ENCODE measurements at places on chromosomes 5 and 9.

DNA sequence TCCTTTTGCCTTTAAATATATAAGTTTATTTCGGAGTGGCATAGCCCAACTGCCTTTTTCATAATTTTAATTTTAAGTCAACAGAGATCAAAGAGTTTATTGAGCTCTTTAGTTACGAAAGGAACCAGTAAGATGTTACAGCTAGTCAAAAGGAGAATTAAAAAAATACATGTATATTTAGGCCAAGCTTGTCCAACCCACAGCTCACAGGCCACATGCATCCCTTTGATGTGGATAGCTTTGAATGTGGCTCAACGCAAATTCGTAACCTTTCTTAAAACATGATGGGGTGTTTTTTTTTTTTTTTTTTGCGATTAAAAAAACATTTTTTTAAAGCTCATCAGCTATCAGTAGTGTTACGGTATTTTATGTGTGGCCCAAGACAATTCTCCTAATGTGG, 50.2 kb upstream of the IL31RA start:
- no peak for DNase-seq

DNA sequence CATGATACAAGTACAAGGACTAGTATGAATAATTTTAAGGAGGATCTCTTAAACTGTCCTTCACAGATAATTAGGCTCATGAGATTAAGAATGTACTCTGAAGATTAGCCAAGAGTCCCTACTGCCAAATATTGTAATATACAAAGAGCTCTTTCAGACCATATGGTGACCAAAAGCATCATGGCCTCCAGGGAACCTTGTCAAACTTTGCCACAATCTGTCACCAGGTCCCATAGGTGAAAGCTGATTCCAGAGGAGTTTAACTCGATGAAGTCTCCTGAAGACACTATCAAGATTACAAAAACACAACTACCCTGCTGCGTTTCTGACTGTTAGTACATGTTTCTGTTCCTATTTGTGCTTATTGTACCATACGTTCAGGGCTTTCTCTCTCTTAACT, 395.4 kb upstream of the ITGA1 start:
- DNase-seq, result no peak

DNA sequence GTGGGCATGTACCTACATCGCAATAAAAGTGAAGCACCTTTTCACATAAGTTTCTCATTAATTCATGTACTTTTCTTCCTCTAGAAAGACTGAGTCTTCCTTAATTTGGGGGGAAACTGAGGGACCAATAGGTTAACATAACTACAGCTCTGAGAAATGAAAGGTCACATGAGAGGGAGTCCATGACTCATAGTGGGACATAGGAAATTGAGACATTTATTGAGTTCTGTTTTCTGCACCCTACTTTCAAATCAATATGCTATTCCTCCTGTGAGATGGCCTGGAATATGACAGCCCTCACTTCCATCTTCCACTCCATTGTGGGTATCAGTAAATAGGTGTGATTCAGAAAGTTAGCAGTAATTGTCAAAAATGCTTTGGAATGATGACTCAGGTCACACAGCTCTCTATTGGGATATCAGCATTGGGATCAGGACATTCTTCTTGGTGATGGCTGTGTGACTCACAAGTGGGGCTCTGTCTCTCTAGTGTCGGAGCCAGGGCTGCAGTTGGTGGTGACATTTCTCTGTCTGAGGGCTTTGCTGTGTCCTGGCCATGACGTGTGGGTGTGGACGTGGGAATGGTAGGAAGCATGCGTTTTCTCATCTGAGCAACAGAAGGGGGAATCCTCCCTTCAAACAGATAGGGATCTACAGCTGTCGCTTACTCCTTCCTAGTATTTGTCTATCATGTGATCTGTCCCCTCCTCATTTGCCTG, 125.0 kb downstream of the TRIO start:
- no peak for DNase-seq

GRCh38 chr5:10760096-10760920, 726 bp downstream of the DAP start:
- DNase-seq, result peak; percentile 52

DNA sequence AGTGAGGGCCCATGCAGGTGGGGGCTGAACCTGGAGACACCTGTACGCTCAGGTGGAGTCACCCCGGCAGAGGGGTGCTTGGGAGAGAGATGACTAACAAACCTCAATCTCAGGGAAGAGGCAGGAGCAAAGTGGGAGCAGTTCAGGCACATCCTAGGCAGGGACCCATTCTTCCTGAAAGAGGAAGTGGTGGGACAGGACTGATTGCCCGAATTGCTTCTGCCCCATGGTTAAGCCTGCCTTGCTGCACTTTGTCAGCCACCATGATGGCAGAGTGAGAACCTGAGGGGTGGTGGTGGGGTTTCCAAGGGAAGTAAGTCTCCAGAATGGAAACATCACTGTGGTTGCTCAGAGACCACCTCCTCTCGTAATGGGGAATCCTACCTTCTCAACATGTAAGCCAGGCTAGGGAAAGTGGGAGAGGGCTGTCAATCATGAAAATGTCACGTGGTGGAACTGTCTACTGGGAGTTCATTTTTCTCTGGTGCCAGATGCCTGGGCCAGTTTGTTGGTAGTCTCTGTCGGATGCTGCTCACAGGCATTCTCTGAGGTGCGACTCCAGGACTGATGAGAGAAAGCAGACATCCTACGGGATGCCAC, 150.4 kb downstream of the HSPA4 start:
- no peak for DNase-seq

GRCh38 chr5:101796427-101796826, 499.7 kb downstream of the SLCO4C1 start:
- no peak for DNase-seq

GRCh38 chr9:131446276-131446675, 52.4 kb downstream of the PRRC2B start:
- DNase-seq, result no peak

DNA sequence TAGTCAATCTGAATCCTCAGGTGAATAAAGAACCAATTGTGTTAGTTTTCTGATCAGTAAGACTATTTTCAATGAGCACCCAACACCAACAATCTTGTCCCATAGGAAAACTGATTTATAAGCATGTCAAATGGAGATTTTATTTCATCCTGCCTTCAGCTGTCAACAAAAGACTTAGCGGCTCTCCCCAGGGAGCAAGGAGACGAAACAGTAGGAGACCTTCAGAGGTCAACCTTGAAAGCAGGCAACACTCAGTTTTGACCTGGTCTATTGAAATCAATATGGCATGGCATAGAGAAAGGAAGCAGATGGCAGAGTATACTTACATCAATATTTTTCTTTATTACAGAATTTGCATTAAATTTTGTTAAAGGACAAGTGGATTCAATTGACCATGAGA, 34.1 kb downstream of the ZNF622 start:
- DNase-seq, result no peak

- DNase-seq, result no peak
Observed at GRCh38 chr5:82365744-82366228, 87.6 kb upstream of the RPS23 start.

GRCh38 chr5:100464418-100464817, 70.8 kb upstream of the FAM174A start:
- no peak for DNase-seq

DNA sequence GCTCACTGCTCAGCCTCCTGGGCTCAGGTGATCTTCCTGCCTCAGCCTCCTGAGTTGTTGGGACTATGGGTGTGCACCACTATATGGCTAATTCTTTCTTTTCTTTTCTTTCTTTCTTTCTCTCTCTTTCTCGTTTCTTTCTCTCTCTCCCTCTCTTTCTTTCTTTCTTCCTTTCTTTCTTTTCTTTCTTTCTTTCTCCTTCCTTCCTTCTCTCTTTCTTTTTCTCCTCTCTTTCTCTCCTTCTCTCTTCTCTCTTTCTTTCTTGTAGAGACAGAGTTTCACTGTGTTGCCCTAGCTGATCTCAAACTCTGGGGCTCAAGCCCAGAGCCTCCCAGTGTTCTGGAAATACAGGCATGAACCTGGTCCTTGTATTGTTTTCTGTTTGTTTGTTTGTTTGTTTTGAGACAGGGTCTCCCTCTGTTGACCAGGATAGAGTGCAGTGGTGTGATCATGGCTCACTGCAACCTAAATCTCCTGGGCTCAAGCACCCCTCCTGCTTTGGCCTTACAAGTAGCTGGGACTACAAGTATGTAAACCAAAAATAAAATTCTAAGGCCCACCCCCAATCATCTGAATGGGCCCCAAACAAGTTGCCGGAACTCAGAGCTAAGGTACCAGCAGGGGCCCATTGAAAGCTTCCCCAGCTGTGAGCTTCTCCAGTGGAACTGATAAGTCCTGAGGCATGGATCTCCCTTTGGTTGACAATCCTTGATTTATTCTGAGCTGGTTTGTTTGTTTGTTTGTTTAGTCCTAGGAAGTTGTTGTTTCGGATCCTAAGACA, 11.9 kb upstream of the BTF3 start:
- no peak for DNase-seq

- DNase-seq, result no peak
Observed at GRCh38 chr5:148268566-148268965, at the start of gene SPINK13. TSS of gene SPINK13 (plus strand) at chr5:148268794. CDS start at chr5:148270073, 1,279 bp downstream.

- no peak for DNase-seq
Observed at GRCh38 chr9:93595461-93595860, 19.1 kb downstream of the PHF2 start.

GRCh38 chr5:141383345-141383744, 803 bp downstream of the PCDHGA7 start:
- DNase-seq, result no peak

GRCh38 chr5:59749782-59750520, 143.6 kb downstream of the PDE4D start:
- DNase-seq, result no peak

- no peak for DNase-seq
Observed at GRCh38 chr5:106159616-106160015, 1511.1 kb downstream of the EFNA5 start.

GRCh38 chr5:151696470-151697061, 9.9 kb upstream of the SPARC start:
- no peak for DNase-seq

DNA sequence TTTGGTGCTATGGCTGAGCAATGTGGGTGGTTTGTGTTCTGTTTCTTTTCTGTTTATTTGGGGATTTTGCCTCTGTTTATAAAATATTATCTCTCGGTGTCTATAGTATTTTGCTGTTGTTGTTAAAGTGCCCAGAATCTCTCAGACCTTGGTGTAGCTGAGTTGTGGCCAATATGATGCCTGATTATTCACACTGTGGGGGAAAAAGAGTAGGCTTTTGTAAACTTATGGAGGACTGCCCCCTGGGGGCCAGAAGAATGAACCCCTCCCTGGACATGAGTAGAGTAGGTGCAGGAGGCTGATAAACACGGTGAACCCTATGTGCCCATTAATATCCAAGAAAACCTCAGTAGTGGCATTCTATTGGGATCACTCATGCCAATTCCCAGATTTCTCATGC, 49.0 kb upstream of the DPYSL3 start:
- no peak for DNase-seq

GRCh38 chr5:172413601-172414171, 40.6 kb downstream of the SH3PXD2B start:
- no peak for DNase-seq

DNA sequence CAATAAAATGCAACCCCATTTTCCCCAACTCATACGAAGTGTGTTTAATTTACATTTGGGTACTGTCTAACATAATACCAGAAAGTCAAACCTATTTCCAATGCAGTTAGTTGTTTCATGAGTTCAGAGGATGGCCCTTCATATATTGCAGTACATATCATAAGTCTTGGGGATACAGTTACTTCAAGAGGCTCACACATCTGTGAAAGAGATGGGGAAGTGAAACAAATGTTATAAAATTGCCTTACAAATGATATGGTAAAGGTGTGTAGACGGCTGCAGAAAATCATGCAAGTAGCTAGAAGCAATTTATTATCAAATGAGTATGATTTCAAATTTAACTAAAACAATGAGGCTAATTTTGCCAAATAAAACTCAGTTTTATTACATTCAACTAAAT, 219.0 kb upstream of the CDH12 start:
- DNase-seq, result no peak

DNA sequence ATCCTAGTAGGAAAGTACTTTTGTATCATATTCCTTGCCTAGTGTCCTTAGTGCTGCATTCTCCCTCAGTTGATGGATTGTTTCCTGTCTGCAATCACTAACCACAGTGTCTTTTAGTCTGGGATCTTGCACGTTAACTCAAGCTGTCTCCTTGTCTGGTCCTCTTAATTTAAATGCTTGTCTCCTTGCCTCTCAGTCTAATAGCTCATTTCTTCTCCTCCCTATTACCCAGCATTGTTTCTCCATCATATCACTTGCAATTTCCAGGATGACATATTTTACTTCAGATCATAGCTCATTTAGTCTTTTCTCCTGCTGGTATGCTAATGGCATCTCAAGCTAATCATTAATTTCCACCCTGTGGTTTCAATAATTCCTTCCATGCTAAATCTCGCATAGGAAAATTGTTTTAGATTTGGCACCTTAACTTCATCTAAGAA, 2052.0 kb upstream of the C9orf72 start:
- DNase-seq, result no peak

GRCh38 chr5:82694711-82695285, 382.4 kb downstream of the TMEM167A start:
- DNase-seq, result no peak

DNA sequence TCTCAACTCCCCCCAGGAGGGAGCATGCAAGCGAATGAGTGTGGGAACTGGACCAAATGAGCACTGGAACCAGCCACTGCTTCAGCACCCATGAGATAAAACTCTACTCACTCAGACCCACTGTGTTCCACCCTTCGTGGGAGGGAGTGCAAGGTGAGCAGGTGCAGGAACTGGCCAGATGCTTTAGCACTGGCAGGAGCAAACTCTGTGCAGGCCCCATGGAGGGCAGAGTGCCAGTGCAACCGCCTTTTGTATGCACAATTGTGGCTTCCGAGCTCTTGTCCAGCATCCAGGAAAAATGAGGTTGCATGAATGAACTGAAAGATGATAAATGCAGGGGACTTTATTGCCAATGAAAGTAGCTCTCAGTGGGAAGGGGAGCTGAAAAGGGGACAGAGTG, 67.4 kb upstream of the CCDC112 start:
- DNase-seq, result no peak

DNA sequence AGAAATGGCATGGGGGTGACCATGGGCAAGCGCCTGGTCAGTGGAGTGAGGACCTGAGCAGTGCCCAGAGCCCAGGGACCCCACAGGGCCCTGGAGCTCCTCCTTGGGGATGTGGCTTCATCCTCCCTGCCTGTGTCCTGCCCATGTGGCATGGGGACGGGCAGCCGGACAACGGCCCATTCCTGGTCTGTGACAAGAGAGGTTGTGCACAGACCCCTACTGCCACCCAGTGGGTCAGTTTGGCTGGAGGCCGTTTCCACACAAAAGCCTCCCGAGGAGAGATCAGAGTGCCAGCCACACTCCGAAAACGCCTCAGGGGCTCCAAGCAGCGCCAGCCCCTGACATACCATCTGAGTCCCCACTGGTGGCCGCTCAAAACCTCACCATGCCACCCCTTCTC, 19.8 kb downstream of the SLC6A18 start:
- DNase-seq, result no peak

GRCh38 chr9:115668521-115668920, 485.1 kb upstream of the PAPPA start:
- no peak for DNase-seq

DNA sequence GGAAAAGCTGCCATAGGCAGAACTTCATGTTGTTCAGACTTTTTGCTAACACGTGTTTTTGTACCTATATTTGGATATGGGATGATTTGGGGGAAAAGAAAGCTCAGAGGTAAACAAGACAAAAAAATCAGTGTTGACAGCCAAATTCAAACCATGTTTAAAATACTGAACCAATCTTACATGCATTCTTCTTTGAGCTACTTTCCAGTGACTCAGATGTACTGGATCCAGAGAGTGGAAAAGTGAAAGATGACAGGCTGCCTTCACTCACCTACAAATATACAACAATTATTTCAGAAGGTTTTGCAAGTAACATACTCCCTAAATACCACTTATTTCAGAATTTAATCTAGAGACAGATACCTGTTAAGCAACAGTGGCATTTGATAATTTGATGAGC, 165.7 kb downstream of the MPDZ start:
- DNase-seq, result no peak

- DNase-seq, result no peak
Observed at GRCh38 chr5:177427919-177428573, 1.6 kb downstream of the GRK6 start.

All from nucleus accumbens (tissue), 56 donors.